ENCODE measurements at places on chromosomes 12 and 14. TPM values are rescaled to one million over a fixed set of nuclear protein-coding genes. Genes with fewer than 3 reads are reported as not detected.
A peak's percentile ranks its signal among the peaks of the same experiment; 100 is the strongest.

GRCh38 chr12:232731-233614 is 19.0 kb upstream of the SLC6A12 start:
- no peak for DNase-seq

DNA sequence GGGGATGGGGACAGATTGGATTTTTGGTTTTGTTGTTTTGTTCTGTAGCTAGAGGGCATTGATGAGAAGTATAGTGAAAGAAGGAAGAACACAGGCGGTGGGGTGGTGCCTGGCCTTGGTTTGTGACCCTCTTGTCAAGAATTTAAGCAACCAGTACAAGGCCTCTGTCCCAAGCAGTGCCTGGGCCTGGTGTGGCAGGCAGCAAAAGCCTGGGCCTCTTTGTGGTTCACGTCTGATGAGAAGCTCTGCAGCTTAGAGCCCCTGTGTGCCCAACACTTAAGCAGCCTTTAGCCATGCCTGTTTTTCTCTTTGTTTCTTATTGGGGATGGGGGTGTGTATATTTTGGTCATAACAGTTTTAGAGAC is 98.0 kb downstream of the PPP2R5C start:
- no peak for DNase-seq

The GDF3 gene
- 0.20 TPM for polyA plus RNA-seq

DNA sequence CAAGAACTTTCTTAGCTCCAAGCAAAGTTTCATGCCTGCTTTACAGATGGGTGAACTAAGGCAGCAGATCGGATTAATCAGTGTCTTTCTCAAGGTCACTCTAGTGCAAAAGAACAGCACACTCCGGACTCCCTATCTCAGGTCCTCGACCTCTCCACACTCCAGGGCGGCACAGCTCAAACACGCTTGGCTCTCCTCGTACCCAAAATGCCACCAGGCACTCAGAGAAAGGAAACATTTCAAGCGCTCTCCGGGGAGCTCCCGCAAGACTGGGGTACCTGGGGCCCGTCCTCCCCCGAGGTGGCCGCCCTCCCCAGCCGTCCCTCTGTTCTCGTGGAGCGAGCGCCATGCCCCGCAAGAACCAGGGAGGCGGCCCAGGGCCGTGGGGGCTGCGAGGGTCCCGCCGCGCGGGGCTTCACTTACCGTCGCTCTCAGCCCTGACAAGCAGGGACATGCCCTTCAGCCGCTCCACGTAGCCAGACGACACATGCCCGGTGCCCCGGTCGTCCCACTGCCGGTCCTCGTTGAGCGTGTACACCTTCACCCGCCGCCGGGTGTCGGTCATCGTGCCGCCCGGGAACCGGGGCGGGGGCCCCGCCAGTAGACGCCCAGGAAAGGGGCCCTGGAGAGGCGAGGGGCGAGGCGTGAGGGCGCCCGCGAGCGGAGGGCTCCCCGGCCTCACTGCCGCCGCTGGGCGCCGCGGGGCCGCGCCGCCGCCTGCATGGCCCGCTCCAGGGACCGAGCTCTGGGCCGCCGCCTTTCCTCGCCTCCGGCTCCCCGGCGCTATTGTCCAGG is 830 bp downstream of the PPP4R3A start:
- DNase-seq, result no peak

The LMNTD1 gene
- polyA plus RNA-seq, result 0.29 TPM

DNA sequence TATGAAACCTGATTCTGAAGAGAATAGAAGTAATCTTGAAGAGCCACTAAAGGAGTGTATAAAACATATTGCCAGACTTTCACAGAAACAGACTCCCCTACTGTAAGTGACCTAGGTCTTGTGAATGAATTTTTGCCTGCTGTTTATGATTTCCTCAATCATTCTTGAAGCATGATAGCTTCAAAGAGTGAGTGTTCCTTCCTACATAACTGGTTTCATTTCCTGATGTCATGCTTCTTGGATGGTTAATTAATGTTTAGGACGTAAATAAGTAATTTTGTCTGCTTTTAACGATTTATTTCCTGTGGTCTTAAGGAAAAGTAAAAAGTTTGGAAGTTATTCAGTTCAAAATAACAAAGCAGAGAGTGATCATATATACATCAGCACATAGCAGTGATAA is 129.8 kb downstream of the PIK3C2G start:
- DNase-seq, result peak; percentile 14

- DNase-seq, result no peak
Observed at GRCh38 chr14:61472011-61472672, 150.8 kb downstream of the PRKCH start.

The DPPA3 gene
- not detected for polyA plus RNA-seq

GRCh38 chr14:100755649-100756048 is 29.0 kb downstream of the DLK1 start:
- DNase-seq, result no peak

DNA sequence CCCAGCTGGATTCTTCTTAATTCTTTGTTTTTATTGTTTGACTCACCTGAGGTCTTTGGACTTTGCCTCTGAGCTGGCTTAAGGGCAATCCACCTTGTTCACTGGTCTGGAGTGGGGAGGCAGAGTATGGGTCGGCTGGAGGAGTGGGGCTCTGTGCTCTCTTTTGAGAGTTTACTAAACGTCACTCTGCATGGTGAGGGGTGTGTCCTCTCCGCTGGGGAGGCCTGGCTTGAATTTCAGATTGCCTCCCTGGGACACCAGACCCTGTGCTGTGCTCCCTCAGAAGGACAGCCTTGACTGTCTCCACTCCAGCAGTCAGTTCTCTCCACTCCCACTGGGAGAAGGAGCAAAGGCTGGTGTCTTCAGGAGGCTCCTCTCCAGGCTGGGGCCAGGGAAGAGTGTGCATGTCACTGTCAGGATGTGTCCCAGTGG is 1.9 kb upstream of the MTA1 start:
- no peak for DNase-seq

DNA sequence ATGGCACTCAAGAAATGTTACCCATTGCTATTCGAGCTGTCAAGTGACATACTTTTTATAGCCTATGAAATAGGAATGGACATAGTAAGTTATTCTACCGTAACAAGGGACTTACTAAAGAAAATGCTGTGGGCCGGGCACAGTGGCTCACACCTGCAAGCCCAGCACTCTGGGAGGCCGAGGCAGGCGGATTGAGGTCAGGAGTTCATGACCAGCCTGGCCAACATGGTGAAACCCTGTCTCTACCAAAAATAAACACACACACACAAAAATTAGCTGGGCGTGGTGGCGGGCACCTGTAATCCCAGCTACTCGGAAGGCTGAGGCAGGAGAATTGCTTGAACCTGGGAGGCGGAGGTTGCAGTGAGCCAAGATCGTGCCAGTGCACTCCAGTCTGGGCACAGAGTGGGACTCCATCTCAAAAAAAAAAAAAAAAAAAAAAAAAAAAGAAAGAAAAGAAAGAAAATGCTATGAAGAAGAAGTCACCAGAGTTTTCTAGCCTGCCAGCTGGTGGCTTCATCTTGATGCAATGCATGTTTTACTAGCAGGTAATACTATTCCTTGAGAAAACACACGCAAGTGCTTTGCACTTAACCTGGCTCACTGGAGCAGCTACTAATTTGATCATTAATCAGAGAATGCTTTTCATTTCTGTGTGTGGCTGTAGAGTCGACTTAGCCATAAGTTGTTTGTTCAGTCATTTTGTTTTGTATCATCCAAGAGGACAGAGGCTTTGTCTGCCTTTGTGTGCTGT is 166.7 kb upstream of the MYL2 start:
- no peak for DNase-seq

The MYF6 gene
- 0.12 TPM for polyA plus RNA-seq

The REM2 gene
- polyA plus RNA-seq, result 1.5 TPM

The TRMT61A gene
- 9.3 TPM for polyA plus RNA-seq
